ENCODE measurements at places on chromosomes 3 and 15. TPM values are rescaled to one million over a fixed set of nuclear protein-coding genes. Genes with fewer than 3 reads are reported as not detected.

NUP210 gene
- 77.2 TPM for total RNA-seq

CCDC9B gene
- total RNA-seq = 15.3 TPM

SAMD7 gene
- total RNA-seq = not detected

PXYLP1 gene
- total RNA-seq = 9.7 TPM

DIPK2A gene
- 50.2 TPM for total RNA-seq

DUOXA1 gene
- 0.26 TPM for total RNA-seq

LINGO1 gene
- 0.16 TPM for total RNA-seq

CHRNA3 gene
- not detected for total RNA-seq

CCDC54 gene
- total RNA-seq = not detected

DISP2 gene
- 0.81 TPM for total RNA-seq

CAV3 gene
- not detected for total RNA-seq

GHRL gene
- total RNA-seq = not detected

KCNH8 gene
- 0.03 TPM for total RNA-seq

ROPN1 gene
- not detected for total RNA-seq

SPINK8 gene
- total RNA-seq = not detected

METTL6 gene
- 8.7 TPM for total RNA-seq

CP gene
- total RNA-seq = not detected

SAMMSON gene
- total RNA-seq = not detected

DCBLD2 gene
- total RNA-seq = 104 TPM

IL5RA gene
- total RNA-seq = not detected

SMCO1 gene
- total RNA-seq = not detected

PIGBOS1 gene
- 3.9 TPM for total RNA-seq

SLC12A8 gene
- 61.3 TPM for total RNA-seq

PLOD2 gene
- total RNA-seq = 9.9 TPM

Measured in HT-29 (cell line).